ENCODE measurements at places on chromosomes 6 and 20.

GRCh38 chr6:130282234-130282995, 59.7 kb upstream of the SAMD3 start:
- peak; percentile 9 for DNase-seq

DNA sequence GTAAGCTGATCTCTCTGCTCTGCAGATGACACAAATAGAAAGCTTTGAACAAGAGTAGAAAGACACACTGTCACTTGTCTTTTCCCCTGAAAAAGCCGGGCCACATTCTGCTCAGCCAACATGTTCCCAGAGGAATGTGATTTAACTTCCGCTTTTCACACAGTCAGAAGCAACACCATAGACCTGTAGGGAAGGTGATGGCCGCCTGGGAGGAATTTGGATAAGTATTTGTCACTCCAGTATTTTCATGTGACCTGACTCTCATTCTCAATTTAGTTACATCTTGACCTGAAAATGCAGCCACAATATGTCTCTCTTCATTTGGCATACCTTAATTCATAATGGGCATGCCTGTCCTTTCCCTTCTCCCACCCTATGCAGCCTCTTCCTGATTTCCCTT, 2.0 kb upstream of the GRM1 start:
- DNase-seq = no peak

- DNase-seq = no peak
Measured at GRCh38 chr6:149354009-149354408, 36.5 kb downstream of the TAB2 start.

DNA sequence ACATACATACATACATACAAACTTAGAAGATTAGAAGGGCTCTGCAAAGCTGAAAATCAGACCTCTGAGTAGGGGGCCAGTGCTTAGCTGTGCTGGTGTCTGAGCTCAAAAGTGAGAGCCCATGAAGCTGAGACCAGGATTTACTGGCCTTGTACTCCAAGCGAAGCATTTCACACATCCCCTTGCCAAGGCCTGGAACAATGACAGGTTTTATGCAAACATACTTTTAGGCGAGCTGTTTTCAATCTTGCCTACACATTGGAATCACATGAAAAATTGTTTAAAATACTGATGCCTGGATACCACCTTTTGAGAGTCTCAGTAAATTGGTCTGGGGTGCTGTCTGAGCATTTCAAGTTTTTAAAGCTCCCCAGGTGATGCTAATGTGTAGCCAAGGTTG, 80.9 kb upstream of the SRSF6 start:
- DNase-seq = no peak

DNA sequence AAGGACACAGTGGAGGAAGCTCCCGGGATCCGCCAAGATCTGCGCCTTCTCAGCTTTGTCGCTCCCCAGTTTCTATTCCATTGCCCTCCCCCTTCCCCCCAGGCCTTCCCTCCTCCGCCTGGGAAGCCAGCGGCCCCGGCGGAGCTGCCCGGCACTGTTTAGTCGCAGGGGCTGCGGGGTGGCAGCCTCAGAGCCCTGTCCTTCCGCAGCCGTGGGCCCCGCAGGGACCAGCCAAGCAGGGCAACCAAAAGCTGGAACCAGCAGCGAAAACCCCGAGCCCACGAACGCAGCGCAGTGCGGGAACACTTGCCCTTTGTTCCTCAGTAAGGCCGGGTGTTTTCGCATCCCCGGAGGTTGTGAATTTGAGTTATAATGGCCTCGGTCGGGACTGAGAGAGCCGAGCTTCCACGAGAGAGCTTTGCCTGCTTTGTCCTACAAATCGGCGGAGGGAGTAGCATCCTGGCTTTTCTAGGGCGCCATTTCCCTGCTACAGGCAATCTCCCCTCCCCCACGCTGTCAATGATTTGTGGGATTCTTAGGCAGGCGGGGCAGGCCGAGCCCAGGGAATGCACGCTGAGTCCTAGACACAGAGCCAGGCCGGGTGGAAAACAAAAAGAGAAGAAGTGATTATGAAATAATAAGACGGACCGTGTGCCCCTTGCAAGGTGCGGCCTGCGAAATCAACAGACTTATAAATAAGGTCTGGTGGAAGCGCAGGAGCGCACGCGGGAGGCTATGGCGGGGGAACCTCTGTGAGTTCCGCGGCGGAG, 4.0 kb upstream of the TUBB2B start:
- DNase-seq = peak; percentile 76
